ENCODE measurements at places on chromosomes 16 and 17.
A peak's percentile ranks its signal among the peaks of the same experiment; 100 is the strongest.

DNA sequence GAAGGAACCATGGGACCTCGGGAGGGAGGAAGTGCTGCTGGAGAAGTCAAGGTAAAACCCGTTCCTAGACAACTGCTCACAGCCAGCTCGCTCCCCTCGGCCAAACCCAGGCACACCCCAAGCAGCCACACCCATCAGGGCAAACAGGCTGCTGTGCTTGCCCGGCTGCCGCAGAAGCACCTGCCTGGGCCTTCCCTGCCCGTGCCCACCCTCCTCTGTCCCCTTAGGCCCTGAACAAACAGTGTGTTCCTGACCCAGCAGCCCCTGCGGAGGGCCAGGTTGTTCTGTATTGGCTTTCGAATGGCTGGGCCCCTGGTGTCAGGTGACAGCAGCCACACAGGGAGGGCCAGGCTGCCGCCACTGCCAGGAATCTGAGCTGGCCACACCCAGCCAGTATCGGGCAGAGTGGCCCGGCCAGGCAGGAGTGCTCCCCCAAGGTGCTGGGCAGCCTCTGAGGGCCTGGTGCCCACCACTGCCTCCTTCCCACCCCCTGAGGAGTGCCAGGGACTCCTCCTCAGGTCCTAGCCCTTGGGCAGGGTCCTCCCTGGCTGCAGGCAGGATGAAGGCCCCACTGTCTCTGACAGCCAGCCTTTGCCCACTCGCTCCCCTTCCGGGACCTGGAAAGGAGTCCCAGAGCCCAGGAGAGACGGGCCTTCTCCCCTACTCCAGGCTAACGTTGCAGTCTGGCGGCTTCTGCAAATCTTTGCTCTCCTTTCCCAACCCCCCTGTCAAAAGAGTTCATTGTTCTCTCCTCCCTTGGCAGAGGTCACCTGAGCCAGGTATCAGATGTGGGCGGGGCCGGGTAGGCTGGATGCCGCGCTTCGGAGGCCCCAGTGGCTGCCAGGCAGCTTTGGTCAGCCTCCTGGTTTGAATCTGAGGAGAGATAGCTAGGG is 24.0 kb downstream of the LLGL2 start:
- DNase-seq, result no peak

DNA sequence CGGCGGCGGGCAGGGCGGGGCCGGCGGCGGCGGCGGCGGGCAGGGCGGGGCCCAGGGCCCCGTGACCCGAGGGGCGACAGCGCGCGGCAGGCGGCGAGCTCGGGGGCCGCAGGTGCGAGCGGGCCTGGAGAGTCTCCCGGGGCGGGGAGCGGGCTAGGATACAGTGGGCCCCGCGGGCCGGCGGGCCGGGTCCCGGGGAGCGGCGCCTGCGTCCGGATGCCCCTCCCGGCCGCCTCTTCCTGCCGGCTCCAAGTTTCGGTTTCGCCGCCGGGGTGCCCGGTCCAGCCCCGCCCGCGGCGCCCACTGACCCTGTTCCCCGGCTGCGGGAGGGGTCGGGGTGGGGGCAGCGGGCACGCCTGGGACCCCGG is at the start of gene RNF213:
RNF213 (plus strand) TSS at position 62 of the 368 bp plus-strand sequence. CDS start 2,830 bp downstream, outside the sequence.
- DNase-seq, result no peak

DNA sequence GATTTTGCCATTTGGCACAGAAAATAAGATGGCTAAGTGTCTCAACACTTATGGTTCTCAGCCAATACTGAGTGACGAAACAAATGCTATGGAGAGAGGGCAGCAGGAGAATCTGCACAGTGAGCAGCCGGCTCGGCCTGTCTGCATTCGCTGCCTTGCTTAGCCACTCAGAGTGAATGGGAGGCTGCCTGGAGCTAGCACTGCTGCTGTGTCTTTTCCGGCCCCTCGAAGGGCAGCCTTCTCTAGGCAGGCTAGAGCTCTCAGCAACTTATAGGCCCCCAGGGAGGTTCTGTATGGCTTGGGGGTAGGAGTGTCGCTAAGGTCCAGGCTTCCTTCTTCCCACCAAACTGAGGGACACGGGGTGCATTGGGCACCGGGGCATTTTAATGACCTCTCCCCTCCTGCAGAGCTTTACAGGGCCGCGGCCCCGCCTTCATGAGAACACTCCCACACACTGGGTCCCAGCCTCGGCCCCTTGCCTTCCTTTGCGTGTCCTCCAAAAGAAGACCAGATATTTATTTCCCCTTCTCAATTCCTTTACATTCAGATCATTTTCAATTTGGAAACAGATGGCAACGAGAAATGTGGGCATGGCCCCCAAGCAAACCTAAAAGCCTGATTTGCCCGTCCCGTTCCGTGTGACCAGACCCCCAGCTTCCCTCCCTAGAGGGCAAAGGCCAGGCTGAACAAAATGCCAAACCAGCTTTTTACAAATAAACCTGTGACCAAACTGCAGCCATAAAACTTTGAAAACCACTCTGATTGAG is 670.9 kb downstream of the TOX3 start:
- no peak for DNase-seq

- no peak for DNase-seq
Measured at GRCh38 chr17:47946516-47946915, 5.1 kb downstream of the PNPO start.

DNA sequence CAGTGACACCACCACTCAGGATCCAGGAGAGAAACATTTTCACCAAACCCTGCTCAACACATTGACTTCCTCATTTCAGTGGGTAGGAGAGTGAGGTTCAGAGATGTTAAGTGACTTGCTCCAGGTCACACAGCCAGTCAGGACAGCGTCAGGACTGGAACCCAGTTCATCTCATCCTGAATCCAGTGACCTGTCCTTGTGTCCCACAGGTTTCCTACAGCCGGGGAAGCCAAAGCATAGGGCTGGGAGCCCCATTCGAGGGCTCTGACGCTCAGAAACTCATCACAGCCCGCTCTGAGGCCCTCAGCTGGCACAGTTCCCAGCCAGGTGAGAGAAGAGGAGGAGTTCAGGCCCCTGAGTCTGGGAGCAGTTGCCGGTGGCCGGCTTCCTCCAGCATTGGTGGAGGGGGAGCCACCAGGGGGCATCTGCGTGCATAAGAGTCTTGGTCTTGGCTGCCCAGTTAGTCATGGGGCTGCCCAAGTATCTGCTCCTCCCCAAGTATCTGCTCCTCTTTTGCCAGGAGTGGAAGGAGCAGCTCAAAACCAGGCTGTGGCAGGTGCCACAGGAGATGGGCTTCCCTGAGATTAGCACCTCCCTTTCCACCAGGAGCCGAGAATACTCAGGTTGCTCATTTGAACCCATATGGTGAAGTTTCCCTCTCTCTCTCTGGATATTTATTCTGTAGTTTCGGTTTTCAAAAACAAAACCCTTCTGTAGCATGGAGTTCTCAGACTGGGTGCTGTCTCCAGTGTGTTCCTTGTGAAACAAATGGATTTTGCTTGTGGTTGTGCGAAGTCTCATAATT is 56.0 kb downstream of the TNFRSF13B start:
- DNase-seq, result peak; percentile 50
